RPMI7951 (cell line): ENCODE measurements at places on chromosomes 1 and 21. TPM values are rescaled to one million over a fixed set of nuclear protein-coding genes. Genes with fewer than 3 reads are reported as not detected.

- DNase-seq, result no peak
Measured at GRCh38 chr1:170583186-170583585, 51.2 kb downstream of the GORAB start.

DNA sequence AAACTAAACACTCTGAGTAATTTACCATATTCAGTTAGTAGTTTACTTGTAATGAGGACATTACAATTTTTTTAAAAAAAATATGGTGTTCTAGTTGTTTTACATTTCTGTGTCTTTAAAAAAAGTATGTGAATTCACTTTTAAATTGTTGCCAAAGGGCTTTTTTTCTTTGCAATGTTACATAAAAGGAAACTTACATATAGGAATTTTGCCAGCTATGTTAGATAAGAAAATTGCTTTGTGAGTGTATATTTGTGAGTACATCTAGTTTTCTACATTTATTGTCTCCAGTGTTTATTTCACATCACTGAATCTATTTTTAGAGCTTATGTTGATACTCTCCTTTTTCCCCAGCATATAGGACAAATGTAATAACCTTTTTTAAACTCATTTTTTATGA is 206.8 kb downstream of the GPR52 start:
- DNase-seq, result no peak

DNA sequence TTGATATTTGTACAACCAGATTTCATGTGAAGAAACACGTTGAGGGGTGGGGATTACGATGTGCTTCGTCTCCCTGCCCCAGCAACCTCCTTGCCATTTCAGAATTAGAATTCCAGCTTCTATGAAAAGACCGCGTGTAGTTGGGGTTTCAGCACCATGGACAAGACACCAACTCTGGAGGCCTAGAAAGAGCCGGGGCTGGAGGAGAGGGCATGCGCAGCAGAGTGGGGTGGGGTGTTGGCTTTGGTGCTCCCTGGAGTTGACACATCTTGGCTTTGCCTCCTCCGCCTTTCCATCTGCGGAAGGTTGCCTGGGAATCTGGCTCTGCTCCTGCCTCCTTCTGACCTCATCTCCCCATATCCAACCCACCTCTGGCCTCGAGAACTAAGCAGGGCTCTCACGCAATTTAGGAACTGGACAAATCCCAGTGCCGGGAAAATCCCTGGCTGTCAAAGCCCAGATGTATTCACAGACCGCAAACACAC is 11.8 kb downstream of the HTR6 start:
- DNase-seq, result peak; percentile 94

GRCh38 chr21:27261676-27262075 is 294.8 kb upstream of the ADAMTS5 start:
- no peak for DNase-seq

The CHRM3 gene
- 0.12 TPM in 1 of 2 replicates, not detected in the other for total RNA-seq

The DIRAS3 gene
- not detected in 2 replicates for total RNA-seq

DNA sequence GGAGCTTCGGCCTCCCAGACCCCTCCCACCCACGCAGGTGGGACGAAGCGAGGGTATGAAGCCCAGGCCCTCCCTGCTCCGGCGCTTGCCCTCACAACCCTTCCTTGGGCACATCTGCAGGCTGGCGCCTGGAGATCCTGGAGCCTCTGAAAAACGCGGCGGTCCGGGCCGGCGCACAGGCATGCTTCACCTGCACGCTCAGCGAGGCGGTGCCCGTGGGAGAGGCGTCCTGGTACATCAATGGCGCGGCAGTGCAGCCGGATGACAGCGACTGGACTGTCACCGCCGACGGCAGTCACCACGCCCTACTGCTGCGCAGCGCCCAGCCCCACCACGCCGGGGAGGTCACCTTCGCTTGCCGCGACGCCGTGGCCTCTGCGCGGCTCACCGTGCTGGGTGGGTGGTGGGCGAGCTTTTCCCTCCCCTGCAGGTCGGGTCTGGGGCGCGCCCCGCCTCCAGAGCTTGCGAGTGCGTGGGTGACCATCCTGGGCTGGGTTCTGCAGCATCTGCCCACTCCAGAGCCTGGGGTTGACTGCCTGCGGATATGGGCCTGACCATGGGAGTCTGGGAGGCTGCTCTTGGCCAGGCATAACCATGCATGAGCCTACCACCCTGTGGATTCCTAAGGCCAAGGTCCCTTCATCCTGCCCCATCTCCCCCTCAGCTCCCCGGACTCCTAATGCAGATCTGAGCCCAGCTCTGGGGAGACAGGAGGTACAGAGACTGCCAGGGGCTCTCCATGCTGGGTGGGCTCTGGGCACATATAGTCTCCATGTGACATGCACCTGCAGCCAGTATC is 89.8 kb downstream of the TRIM11 start:
- DNase-seq, result no peak

The FCRL4 gene
- total RNA-seq, result not detected in 2 replicates

The KRTAP19-1 gene
- total RNA-seq, result not detected in 2 replicates

DNA sequence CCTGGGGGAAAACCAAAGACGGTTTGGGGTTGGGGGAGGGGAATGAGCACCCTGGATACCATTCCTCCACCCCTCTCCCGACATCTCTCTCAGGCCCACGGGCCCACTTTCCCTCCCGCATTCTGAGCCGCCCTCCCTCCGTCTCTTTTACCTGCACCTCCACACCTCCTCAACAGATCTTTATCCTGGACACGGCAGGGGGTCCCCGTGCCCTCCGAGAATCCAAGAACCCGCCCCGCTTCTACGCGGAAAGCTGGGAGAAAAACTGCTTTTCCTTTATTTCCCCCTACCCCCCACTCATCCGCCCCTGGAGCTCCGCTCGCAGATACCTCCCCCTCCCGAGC is 108.8 kb downstream of the NAV1 start:
- DNase-seq, result no peak

GRCh38 chr1:40606978-40607377 is 58.5 kb downstream of the RIMS3 start:
- no peak for DNase-seq

The SPATA21 gene
- total RNA-seq, result not detected in 2 replicates

The AJAP1 gene
- 2.2 TPM in 2 replicates for total RNA-seq

The GUCA2B gene
- not detected in 2 replicates for total RNA-seq

DNA sequence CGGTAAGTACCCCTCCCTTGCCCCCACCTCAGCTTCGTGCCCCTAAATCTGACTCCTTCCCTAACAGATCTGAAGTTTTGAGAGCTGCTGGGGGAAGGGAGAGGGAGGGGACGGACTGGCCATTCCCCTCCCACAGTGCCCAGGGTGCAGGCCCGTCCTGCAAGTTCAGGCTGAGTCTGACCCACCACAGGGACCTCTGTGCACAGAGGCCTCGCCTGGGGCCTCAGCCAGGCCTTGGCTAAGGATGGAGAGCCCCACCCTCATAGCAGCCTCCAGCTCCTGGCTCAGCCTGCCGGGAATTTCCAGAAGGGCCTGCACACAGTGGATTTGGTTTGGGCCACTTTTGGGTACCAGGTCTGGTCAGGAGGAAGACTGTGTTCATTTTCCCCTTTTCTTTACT is 31.2 kb upstream of the TNFRSF1B start:
- DNase-seq, result peak; percentile 46

- DNase-seq, result no peak
Measured at GRCh38 chr1:178371933-178372388, 124.8 kb downstream of the CLEC20A start.

The ALPL gene
- 1.3 and 3.4 TPM in 2 replicates for total RNA-seq

DNA sequence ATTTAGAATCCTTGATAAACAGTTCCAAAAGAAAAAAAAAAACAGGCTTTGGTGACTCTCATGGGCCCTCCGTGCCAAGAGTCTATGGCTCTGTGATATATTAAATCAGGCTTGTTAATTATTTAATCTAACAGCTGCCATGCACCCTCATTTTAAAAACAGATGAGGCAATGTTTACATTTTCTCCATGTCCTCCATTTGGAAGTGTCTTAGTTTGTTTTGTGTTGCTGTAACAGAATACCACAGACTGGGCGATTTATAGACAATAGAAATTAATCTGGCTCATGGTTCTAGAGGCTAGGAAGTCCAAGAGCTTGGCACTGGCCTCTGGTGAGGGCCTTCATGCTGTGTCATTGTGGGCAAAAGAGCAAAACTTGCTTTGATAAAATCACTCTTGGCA is 58.0 kb downstream of the B3GALT5 start:
- no peak for DNase-seq

- DNase-seq, result no peak
Measured at GRCh38 chr21:42580076-42580792, 66.6 kb downstream of the SLC37A1 start.

DNA sequence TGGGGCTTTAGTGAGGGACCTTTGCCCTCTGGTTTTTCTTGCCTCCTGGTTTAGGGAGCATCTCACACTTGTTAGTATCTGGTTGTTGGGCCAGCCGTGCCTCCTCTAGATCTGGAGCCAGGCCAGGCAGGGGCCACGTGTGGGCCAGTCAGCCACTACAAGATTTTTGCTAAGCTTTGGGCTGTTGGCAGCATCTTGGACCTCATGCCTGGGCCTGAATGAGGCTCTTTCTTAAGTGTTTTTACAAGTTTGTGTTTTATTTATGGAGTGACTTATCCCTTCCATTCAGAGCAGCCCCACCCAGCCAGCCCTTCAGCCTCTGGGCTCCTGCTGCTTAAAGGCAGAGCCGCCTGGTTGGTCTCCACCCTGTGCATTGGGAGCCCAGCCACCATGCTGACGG is 1.6 kb upstream of the SH3BGRL3 start:
- peak; percentile 77 for DNase-seq

DNA sequence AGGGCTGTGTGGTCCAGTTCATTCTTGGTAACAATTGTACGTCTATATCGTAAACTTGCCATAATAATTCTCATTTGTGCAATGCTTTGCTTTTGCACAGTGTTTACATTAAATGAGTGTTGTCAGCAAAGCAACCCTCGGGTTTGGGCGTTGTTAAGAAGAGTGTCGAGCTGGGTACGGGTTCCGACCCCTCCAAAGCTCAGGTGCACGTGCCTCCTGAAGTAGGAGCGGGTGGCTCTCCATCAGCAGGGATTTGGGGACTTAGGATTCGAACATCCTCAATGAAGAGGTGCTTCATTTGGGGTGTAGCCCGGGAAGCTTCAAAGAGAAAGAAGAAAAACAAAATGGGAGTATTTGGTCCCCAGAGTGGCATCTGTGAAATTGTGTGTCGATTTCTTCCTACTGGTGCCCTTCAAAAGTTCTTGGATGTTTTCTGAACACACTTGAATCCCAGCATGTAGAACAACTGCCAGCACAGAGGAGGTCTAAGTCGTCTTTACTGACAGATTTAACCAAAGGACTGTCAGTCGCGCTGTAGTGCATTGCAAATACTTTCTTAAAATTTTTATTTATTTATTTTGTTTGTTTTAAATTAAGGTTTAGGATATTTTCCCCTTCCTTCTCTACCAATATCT is 1.1 kb downstream of the TRIM58 start:
- DNase-seq, result no peak

DNA sequence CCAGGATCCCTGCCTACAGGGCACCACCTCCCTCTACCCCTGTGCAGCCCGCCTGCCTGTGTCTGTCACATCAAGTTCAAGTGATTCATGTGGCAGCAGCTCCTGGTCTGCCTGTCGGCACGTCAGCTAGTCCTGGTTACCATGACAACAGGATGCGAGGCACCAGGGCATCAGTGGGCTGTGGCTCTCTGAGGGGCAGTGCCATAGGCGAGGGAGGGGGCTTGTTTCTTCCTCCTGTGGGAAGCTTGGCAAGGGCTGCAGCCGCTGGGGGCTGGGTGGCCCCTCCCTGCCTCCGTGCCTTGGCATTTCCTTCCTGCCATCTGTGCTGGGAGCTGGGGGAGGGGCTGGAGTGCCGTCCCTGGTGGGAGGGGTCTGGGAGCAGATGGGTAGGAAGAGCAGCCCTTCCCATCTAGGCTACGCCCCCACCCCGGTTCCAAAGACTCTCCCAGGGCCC is 43.1 kb downstream of the FOXO6 start:
- peak; percentile 49 for DNase-seq

The GRHL3 gene
- total RNA-seq, result not detected in 2 replicates
